ENCODE measurements at places on chromosomes 16 and 17. TPM values are rescaled to one million over a fixed set of nuclear protein-coding genes. Genes with fewer than 3 reads are reported as not detected.

CLUH gene
- 53.6 TPM for total RNA-seq

GFAP gene
- total RNA-seq, result 0.22 TPM

SLC13A2 gene
- total RNA-seq, result not detected

EVI2B gene
- total RNA-seq, result not detected

C17orf50 gene
- not detected for total RNA-seq

MYOCD gene
- total RNA-seq, result 1.4 TPM

RHBDL1 gene
- total RNA-seq, result 4.9 TPM

KRTAP4-1 gene
- total RNA-seq, result not detected

- no peak for DNase-seq
Measured at GRCh38 chr17:77722366-77722765, 236.1 kb upstream of the TNRC6C start.

DNA sequence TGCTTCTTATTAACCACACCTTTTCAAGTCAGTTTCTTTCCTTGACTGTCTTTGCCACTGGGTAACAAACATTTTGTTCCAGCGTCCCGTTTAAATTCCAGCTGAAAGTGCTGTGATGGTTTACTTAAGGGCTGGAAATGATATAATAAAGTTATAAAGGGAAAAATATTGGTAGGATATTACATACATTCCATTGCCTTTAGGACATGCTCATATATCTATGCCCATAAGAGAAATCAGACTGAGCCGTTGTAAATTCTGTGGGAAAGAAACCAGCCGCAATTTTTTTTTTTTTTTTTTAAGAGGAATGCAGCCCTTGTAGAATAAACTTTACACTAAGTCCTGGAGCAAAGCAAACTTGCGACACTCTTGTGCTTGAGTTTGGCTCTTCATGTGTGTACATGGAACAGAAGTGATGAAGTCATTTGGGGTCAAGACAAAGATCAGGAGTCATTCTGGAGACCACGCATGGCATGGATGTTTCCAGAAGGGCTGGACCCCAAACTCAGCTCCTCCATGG lies 210.9 kb downstream of the XYLT1 start:
- DNase-seq, result no peak

DNA sequence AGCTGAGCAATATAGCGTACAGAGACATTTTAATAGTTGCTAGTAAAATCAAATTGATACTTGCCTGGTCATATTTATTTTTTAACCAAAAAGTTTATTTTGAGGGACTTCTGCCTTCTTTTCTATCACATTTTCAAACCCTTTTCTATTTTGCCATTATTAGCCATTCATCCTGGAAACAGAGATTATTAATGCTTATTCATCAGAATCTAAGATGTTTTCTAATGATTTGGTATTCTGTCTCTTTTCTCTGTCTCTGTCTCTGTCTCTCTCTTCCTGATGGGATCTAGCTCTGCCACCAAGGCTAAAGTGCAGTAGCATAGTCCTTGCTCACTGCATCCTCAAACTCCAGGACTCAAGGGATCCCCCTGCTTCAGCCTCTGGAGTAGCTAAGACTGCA lies 871.3 kb upstream of the CDH8 start:
- DNase-seq, result no peak

GRCh38 chr17:82486231-82487094 lies 27.9 kb downstream of the NARF start:
- DNase-seq, result no peak

GRCh38 chr17:49580055-49580721 lies 4.5 kb downstream of the NXPH3 start:
- DNase-seq, result no peak

DNA sequence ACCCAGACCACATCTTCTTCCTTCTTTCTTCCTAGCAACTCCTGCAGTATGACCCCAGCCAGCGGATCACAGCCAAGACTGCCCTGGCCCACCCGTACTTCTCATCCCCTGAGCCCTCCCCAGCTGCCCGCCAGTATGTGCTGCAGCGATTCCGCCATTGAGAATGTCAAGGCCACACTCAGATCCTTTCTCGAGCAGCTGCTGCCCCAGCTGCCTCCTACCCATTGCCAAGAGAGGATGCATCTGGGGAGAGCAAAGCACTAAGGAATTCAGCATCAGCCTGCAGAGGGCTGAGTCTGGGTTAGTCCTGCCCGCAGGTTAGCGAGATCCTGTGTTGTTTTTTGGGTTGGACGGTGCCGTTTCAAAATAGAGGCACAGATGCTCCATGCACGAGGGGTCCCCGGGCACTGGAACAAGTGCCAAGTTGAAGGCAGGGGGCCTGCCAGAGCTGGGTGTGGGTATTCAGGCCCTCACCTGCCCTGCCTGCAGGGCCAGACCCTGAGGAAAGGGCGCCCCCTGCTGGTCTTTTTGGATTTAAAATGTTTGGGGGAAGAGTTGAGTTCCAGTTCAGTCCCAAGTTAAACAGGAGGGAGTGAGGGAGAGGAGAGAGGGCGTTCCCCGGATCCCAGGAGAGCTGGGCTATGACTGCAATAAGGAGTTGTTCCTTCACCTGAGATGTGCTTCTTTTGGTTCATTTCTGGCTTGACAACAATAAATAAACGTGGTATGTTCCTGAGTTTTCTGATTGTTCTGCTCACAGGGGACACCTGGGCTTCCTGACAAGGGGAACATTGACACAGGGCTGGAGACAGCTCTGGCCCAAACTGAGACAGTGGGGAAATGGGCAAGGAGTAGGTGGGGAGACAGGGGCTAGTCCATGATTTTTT lies 4.9 kb downstream of the CDK3 start:
- DNase-seq, result no peak

GRCh38 chr17:72590382-72590781 lies 469.6 kb downstream of the SOX9 start:
- peak; percentile 76 for DNase-seq

- DNase-seq, result peak; percentile 26
Measured at GRCh38 chr17:30414486-30414885, 35.8 kb downstream of the CPD start.

GRCh38 chr17:37714897-37715296 lies 30.0 kb downstream of the HNF1B start:
- no peak for DNase-seq

- DNase-seq, result no peak
Measured at GRCh38 chr17:80971704-80972304, 19.8 kb upstream of the CHMP6 start.

GRCh38 chr16:54240271-54241129 lies 46.1 kb downstream of the IRX3 start:
- DNase-seq, result peak; percentile 5

GRCh38 chr16:10200637-10201586 lies 18.7 kb upstream of the GRIN2A start:
- no peak for DNase-seq

- DNase-seq, result no peak
Measured at GRCh38 chr17:44314869-44315661, 6.7 kb downstream of the RUNDC3A start.

DNA sequence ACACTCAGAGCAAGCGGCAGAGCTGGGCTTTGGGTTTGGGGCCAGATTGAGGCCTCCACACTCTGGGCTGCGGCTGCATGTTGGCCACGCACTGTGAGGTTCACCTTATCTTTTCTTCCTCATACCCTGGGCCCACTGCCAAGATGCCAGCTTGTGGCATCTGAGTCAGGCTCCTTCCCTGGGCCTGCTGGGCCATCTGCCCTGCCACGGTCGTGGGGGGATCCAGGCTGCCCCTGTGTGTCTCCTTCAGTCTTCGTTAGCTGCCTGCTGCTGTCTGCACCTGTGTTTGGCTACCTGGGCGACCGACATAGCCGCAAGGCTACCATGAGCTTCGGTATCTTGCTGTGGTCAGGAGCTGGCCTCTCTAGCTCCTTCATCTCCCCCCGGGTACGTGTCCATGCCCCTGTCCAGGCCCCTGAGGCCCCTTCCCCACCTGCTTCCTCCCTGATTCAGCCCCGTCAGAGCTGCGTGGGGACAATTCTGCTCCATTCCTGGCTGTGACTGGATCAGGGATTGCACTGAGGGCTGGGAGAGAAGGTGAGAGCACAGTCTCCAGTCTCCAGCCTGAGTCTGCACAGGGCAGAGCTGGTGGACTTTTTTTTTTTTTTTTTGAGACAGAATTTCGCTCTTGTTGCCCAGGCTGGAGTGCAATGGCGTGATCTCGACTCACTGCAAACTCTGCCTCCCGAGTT lies 11.2 kb downstream of the SPNS3 start:
- no peak for DNase-seq

GRCh38 chr16:9599415-9600120 lies 508.1 kb downstream of the HAPSTR1 start:
- no peak for DNase-seq

- DNase-seq, result peak; percentile 68
Measured at GRCh38 chr17:51166198-51166986, at the start of gene NME2. NME2 (plus strand) TSS chr17:51166411; CDS start chr17:51166831, 420 bp downstream.
